ENCODE measurements at places on chromosomes 1 and 21.

- no peak for DNase-seq
These were observed 66.5 kb upstream of the PROX1 start for GRCh38 chr1:213921311-213921710.

- DNase-seq = no peak
These were observed 181.7 kb downstream of the DHRS3 start for GRCh38 chr1:12436345-12436658.

DNA sequence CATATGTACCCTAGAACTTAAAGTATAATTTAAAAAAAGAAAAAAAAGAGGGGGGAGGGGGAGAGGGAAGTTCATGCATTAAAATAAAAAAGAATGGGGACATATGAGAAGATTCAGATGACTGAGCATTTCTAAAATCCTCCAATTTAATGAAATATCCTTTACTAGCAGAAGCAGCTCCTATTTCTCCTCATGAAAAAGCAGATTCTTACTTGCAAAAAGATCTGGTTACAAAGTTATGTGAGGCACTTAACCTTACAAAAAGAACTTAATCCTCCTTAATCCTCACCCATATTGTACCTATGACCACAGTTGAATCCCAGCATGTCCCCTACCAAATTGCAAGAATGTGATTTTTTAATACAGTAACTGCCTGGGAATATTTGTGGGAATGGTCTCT is 298.5 kb downstream of the SRGAP2C start:
- no peak for DNase-seq

DNA sequence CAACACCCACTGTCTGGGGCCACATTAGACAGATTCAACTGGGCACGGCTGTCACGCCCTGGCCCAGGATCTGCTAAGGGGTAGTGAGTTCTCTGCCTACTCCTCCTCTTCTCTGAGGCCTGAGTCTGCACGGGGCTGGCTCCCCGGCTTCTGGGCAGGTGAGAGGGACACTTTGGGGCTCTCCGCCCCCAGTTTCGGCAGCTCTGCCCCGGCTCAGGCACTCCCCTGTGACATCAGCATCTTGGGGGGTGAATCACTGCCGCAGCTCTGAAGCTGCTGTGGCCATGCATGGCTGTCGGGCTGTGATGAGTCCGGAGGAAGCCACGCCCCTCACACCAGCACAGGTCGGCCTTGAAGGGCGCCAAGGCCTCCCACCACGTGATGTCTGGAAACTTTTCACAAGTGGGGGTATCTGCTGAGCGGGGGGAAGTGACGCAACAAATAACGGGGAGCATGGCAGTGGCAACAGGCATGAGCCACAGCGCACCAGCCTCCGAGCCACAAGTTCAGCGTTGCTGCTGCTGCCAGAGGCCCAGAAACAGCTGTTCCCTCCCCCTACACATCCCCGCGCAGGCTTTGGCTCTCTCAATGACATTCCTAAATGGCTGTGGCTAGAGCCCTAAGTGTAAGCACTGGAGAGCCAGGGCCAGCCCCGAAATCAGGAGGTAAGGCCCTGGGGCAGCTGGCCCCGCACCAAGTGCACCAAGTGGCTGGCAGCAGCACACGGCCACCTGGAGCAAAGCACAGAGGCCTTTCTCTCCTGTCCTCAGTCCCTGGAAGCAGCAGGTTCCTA is 26.3 kb downstream of the ZBTB17 start:
- peak; percentile 7 for DNase-seq

DNA sequence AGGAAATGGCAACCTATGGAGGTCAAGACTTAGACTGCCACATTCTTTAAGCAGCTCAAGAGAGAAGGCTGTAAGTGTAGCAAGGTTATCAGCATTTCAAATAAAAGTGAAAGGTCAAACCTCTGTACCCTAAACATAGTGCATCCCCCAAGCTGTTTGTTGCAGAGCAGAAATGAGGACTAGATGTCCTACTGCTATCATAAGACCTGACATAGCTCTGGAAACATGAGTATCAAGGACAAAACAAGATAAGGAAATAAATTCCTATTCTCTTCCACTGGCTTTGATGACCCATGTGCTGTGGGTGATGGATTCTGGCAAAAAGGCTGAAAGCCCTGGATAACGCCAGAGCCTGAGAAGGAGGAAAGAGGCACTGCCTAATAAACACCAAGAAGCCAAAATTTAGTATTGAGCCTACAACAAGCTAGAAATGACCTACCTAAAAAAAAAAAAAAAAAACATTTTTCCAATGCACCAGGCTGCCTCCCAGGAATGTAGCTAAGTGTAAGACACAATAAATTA is 35.9 kb downstream of the URB1 start:
- DNase-seq = no peak

GRCh38 chr1:180626711-180627110 is 5.1 kb upstream of the XPR1 start:
- no peak for DNase-seq

- DNase-seq = no peak
These were observed 20.6 kb downstream of the PTGFR start for GRCh38 chr1:78511334-78511733.

GRCh38 chr21:36127250-36127904 is 7.5 kb upstream of the CBR3 start:
- no peak for DNase-seq

DNA sequence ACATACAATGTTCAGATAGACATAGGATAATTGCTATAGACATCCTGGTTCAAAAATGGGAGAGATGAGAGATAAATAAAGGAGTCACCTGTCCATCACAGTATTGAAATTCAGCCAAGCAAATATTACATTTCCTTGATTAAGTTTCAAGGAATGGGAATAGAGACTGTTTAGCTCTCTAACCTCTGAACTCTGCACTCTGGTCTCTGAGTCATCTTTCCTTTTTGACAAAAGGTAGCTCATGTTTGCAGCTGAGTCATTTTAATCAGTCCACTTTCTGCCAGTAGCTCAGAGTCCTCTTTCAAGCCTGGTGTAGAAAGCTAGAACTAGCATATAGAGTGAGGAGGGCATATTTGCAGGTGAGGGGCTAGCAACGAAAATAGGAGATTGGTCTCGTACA is 51.4 kb upstream of the GJA8 start:
- DNase-seq = no peak

- DNase-seq = peak; percentile 65
These were observed 772 bp downstream of the ADAM15 start for GRCh38 chr1:155051777-155052398.

DNA sequence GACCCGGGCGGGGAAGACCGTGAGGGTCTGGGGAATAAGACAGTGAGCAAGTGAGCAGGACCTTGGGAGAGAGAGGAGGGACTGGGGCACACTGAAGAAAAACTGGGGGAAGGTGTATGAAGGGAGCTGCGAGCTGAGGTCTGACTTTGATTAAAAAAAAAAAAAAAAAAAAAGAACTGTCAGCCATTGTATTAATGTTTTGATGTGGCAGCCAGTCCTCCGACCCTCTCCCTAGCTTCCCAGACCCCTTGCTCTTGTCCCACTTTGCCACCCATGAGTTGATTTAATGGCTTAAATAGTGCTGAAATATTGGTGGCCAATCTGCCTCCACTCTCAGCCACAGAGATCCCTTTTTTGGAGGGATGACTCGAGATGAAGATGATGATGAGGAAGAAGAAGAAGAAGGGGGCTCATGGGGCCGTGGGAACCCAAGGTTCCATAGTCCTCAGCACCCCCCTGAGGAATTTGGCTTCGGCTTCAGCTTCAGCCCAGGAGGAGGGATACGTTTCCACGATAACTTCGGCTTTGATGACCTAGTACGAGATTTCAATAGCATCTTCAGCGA is 652 bp downstream of the HAX1 start:
- DNase-seq = no peak

- peak; percentile 29 for DNase-seq
These were observed 18.9 kb upstream of the ZNF683 start for GRCh38 chr1:26391450-26391849.

GRCh38 chr1:176765608-176766007 is 302.6 kb downstream of the PAPPA2 start:
- DNase-seq = no peak

DNA sequence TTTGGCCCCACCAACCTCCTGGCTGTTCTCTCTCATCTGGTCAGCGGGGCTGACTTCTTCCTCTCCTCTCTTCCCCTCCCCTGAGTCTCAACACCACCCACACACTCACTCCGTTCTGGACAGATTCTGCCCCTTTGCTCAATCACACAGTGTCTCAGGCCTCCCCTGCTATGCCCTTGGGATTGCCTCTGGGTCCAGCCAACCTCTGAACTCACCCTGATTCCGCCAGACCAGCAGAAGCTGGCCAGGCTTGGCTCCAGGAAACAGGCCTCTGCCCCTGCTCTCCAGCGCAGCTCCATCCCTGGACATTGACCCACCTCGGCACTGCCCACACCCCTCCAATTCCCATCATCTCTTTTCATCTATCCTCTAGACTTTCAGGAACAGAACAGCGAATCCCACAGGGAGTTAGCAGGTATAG is 22.1 kb downstream of the AHDC1 start:
- DNase-seq = no peak

DNA sequence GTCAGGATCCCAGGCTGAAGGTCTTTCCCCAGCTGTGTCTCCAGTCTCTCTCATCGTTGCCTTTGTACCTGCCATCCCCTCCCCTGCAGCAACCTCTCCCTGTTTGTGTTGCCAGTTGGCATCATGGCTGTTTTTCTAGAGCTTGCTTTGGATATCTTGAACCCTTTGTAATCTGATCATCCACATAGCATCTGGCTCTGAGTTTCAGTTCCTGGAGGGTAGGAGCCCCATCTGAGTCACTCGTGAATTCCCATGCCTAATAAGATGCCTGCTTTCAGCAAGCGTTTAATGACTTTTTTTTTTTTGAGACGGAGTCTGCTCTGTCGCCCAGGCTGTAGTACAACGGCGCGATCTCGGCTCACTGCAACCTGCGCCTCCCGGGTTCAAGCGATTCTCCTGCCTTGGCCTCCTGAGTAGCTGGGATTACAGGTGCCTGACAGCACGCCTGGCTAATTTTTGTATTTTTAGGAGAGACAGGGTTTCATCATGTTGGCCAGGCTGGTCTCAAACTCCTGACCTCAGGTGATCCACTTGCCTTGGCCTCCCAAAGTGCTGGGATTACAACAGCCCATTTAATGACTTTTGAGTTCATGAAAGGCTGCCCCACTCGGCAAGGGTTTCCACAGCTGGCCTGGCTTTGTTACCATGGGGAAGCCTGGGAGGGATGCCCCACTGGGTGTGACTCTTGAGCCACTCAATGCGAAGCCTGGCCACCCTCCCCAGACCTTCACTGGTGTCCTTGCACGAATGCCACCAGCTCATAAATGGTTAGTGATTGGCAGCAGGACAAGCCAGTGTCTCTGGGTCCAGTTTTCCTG is 11.9 kb downstream of the ALPL start:
- DNase-seq = peak; percentile 33

DNA sequence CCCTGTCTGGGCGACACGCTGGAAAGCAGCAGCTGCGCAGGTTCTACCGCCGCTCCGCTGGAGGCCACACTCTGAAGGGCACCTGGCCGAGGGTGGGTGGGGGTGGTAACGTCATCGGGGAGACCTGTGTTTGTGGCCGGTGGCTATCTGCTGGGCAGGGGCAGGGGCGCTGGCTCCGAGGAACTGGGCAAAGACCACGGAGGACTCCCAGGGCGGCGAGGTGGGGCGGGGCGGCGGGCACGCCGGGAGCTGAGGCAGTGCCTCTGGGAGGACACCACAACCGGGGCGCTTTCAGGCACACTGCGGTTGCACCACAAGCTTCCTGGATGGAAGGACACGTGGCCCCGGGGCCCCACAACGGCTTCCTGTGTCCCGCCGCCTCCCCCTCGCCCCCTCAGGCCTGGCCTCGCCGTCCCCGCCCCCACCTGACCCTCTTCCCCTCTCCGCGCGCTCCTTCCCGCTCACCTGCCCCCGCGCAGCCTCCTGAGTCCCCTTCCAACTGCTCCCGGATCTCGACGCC is 3.3 kb upstream of the DENND2D start:
- peak; percentile 62 for DNase-seq

DNA sequence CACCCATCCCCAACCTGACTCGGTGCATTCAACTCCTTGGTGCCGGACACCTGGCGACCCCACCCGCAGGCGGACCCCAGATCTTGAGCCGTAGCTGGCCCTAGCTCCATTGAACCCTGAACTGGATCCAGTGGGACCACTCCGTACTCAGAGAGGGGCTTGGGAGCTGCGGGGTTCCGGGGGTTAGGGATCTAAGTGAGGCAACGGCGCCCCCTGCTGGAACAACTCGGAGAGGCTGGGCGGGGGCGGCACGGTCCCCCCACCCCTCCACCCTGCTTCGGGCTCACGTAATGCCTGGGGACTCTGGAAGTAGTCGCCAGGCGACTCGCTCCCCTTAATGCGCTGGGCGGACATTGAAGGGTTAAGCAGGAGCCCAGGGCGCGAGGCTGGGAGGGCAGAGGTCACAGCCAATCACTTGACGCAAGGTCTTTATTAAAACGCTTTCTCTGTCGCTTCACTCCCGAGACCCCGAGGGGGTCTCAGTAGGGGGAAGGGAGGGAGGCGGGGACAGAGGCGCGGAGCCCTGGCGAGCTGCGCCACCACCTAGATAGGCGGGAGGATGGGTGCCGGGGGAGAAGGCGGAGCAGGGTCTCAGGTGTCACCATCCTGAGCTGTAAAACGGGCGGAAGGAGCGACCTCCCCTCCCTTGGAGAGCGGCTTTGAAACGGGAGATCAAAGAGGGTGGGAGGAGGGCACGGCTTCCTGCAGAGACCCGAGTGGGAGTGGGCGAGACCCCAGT is 704 bp upstream of the CRABP2 start:
- DNase-seq = peak; percentile 82

- no peak for DNase-seq
These were observed 40.8 kb upstream of the MPZL1 start for GRCh38 chr1:167681024-167681423.

GRCh38 chr1:116310180-116310579 is 62.9 kb upstream of the ATP1A1 start:
- DNase-seq = no peak

DNA sequence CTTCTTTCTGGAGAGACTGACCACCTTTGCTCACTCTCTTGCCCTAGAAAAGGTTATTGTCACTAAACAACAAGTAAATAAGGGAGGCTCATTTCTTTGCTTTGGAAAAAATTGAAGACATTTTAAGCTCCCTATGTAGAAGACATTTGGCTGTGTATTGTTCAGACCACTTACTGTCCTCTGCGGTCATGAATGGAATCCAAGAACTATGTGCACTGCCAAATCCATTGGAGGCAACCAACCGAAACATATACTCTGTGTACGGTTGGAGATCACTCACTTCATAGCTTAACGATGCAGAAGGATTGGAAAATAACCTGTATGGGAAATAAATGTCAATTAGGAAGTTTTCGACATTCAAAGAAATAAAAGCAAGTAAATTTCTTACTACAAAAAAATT is 332.8 kb downstream of the KCTD3 start:
- no peak for DNase-seq

GRCh38 chr1:157585984-157586383 is 11.9 kb downstream of the FCRL4 start:
- no peak for DNase-seq

All from DMS79 treated with DMSO at 0.1 percent for 48 hours (cell line).